Fibroblast of skin of scalp (primary cell): ENCODE measurements at places on chromosomes 3 and 15.
A peak's percentile ranks its signal among the peaks of the same experiment; 100 is the strongest.

- DNase-seq, result no peak
Measured at GRCh38 chr3:44802011-44802410, 40.4 kb downstream of the KIF15 start.

GRCh38 chr3:194364652-194365434 is 4.7 kb downstream of the LRRC15 start:
- DNase-seq, result peak; percentile 93

DNA sequence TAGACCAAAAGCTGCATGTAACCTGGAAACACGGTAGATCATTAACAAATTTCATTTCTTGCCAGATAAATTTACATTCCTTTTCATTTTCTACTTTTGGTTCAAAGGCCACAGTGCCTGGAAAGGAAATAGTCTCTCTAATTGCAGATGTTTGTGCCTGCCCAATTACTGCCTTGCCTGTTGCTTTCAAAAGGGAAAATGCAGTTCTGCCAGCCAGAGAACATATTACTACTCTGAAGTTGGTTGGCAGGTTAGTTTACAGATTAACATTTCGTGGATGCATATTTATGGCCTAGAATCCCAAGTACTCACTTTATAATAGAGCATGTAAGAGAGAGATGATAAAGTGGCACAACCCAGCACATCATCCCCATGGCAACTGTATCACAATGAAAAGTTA is 124.3 kb upstream of the LRRC3B start:
- no peak for DNase-seq

GRCh38 chr3:191366675-191367074 is 36.3 kb upstream of the UTS2B start:
- DNase-seq, result no peak

- no peak for DNase-seq
Measured at GRCh38 chr15:74470631-74471395, 9.9 kb upstream of the UBL7 start.

- no peak for DNase-seq
Measured at GRCh38 chr15:86041399-86041798, 38.3 kb upstream of the AGBL1 start.

DNA sequence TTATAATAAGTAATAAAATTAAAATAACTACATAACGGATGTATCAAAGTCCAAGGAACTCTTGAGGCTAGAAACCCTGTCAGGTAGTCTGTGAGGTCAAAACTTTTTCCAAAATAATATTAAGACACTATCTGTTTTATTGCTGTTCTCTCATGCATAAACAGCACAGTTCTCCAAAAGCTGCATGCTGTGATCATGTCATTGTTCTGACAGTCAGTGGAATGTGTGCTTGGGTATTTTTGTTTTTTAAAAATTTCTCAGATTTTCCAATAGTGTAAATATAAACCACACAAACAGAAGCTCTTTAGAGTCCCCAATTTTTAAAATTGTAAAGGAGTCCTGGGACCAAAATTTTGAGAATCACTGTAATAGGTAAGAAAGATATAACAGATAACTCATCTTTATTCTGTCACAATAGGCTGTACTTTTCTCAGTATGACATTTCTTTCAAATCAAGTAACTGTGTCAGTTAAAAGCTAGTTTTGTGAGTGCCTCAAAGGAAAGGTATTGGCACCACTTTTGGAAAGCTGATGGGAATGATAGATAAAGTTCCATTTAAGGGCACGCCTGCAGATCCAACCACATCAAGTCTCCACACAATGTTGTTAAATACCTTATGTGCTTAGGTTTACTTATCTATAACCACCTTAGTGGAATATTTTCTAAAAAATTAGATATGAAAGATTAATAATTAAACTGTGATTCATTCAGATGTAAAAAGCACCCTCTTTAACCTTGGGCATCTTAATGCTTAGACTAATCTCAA is 49.3 kb downstream of the CEP152 start:
- no peak for DNase-seq

- DNase-seq, result no peak
Measured at GRCh38 chr3:190210608-190211007, 89.9 kb upstream of the P3H2 start.

GRCh38 chr15:29140475-29141307 is 128.9 kb downstream of the NSMCE3 start:
- DNase-seq, result no peak

DNA sequence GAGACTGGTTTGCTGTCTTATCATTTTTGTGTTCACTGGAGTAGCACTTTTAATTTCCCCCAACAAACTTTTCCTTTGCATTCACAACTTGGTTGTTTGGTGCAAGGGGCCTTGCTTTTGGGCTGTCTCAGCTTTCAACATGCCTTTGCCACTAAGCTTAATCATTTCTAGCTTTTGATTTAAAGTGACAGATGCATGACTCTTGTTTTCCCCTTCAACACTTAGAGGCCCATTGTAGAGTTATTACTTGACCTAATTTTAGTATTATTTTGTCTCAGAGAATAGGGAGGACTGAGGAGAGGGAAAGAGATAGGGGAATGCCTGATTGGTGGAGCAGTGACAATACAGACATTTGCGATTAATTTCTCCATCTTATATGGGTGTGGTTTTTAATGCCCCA is 340.1 kb upstream of the MANF start:
- no peak for DNase-seq

GRCh38 chr3:110738531-110738930 is 333.1 kb upstream of the NECTIN3 start:
- no peak for DNase-seq

DNA sequence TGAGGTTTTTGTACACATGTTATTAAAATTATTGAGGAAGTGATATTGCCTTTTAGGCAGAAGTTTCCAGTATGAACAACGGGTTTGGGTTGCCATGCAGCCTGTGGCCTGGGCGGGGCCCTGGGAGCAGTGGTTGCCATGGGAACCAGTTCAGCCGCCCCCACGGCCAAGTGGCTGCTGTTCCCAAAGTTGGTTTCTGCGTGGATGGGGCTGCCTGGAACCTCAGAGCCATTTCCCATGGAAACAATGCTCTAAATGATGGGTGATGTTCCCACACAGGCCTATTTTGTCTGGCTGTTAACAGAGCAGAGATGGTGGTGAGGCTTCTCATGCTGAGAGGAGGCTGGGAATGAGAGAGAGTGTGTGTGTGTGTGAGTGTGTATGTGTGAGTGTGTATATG is 19.5 kb downstream of the MRAS start:
- no peak for DNase-seq

GRCh38 chr3:63911509-63911872 is 692 bp downstream of the SCAANT1 start:
- no peak for DNase-seq

GRCh38 chr3:194809382-194809781 is 123.7 kb downstream of the FAM43A start:
- DNase-seq, result no peak

DNA sequence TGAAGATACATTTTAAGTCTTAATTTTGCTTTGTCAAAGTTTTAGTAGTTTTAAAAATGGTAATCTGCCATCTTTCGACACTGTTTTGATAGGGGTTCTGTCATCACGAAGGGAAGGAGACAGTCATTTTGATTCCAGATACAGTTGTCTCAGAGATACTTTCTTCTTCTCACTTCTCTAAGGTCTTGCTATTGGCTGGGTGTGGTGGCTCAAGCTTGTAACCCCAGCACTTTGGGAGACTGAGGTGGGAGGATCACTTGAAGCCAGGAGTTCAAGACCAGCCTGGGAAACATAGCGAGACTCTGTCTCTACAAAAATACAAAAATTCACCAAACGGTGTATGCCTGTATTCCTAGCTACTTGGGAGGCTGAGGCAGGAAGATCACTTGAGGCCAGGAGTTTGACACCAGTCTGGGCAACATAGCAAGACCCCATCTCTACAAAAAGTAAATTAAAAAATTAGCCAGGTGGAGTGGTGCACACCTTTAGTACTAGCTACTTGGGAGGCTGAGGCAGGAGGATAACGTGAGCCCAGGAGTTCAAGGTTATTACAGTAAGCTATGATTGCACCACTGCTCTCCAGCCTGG is 3.3 kb downstream of the RAB8B start:
- DNase-seq, result no peak

- no peak for DNase-seq
Measured at GRCh38 chr3:69847303-69847702, 108.0 kb downstream of the MITF start.

DNA sequence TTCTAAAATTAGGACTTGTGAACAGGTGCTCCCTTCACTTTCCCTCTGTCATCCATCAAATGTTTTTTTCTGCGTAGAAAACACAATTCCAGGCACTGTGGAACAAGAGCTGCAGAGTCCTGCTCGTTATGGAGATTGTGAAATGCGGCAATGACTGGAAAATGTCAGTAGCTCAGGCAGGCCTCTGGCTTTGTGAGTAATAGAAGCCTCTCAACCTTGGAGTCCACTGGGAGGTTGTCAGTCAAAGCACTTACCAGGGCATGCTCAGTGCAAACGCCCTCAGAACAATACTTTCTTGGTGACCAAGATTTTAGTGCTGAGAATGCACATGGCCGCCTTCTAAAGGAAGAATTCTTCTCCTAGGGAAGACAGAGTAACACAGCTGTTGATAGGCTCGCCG is 26.7 kb upstream of the MED12L start:
- no peak for DNase-seq

DNA sequence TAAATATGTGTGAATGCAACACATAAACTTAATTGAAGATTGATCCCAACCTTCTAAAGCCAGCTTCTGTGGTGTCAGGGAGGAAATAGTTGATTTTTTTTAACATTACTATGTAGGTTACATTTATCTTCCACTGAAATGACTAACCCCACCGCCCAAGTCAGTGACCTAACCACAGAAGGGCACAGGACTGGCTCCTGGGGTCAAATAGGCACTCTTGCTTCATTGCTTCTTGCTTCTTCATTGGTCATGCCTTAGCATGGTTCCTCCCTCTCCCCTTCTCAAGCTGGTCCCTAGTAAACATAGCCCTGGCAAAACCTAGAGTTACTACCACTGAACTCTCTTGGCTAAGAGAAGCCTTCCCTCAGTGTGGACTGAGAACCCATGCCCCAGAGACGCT is 12.3 kb downstream of the EIF1B start:
- DNase-seq, result no peak

DNA sequence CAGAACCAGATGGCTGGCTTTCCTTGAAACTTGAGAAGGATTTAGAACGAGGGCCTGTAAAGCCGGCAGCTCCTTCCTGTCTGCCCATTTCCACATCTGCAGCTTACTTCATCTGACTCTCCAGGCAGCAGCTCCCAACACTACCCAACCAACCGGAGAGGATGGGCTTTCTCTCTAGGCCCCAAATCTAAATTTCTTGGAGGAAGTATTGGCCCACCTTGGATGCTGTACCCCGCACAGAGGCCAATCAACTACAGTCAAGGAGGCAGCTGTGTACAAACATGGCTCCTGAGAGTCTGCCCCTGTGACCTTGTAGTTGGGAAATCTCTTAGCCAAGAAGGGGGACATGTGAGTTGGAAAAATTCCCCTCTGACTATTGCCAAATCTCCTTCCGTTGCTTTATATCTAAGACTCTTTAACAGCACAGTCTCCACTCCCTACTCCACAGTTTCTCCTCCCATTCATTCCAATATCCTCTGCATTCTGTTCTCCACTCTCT is 8.0 kb upstream of the ACAP2 start:
- DNase-seq, result peak; percentile 13

GRCh38 chr15:29087521-29088285 is 181.9 kb downstream of the NSMCE3 start:
- DNase-seq, result no peak

DNA sequence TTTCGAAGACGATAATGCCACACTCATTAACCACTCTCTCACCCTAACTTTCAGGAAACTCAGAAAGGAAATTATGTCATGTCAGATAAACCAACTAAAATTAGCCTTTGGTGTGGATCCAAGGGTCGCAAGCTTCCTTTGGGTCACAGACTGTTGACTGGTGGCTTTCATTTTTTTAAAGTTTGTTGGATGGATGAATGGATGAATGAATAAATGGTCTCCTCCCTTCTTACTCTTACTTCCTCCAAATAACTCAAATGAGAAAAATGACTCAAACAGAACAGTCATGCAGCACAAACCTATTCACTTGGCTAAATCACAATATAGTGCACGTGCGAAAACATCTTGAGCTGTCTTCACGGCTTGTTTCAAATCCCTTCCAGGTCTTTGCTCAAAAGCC is 82.9 kb upstream of the HACD2 start:
- DNase-seq, result no peak

GRCh38 chr15:48645558-48646330 is at the start of gene FBN1:
Gene FBN1, minus strand, starts transcription at chr15:48645709. Its CDS starts 940 bp downstream, at chr15:48644769.
- DNase-seq, result peak; percentile 96

DNA sequence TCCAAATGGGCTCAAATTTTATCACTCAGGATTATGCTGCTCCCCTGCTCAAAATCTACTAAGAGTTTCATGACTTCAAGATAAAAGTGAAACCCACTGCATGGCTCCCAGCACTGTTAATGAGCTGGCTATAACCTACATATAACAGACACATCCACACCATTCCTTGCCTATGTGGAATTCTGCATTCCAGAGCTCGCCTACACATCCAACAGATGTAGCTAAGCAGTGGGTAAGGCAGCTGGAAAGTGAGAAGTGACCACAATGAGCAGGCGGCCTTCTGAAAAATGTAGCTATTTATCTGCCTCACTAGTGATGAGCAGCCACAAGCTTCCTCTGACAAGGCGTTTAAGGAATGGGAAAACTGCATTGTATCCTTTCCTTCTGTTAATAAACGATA is 92.0 kb upstream of the TRIM42 start:
- peak; percentile 77 for DNase-seq

- no peak for DNase-seq
Measured at GRCh38 chr3:191441687-191442086, 19.3 kb upstream of the PYDC2 start.

DNA sequence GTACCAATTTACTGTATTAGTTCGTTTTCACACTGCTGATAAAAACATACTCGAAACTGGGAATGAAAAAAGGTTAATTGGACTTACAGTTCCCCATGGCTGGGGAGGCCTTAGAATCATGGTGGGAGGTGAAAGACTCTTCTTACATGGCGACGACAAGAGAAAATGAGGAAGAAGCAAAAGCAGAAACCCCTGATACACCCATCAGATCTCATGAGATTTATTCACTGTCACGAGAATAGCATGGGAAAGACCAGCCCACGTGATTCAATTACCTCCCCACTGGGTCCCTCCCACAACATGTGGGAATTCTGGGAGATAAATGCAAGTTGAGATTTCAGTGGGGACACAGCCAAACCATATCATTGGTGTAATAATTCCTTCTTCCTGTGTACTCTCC is 69.6 kb downstream of the C3orf20 start:
- DNase-seq, result no peak

DNA sequence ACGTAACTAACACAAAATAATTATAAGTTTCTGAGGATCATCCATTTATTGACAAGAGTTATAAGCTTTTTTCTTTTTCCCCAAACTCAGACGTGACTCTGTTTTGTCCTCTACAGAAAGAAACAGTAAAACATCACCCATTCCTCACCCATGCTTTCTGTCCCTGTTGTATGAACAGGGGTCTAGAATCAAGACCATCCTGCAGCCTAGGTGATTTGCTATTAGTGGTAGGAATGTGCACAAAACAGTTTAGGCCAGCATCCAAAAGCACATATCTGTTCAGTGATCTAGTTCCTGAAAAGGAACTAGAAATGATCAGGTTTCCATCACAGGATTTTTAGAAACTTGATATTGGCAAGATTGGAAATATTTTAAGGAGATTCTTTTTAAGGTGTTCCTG is 527.6 kb downstream of the SOX2 start:
- DNase-seq, result no peak

GRCh38 chr3:46932455-46933225 is 43.9 kb downstream of the CCDC12 start:
- no peak for DNase-seq

- DNase-seq, result no peak
Measured at GRCh38 chr3:126678693-126679317, 23.9 kb upstream of the TXNRD3 start.

GRCh38 chr3:69669070-69669469 is 70.2 kb upstream of the MITF start:
- DNase-seq, result peak; percentile 47

- DNase-seq, result peak; percentile 21
Measured at GRCh38 chr3:10867384-10867783, 51.4 kb downstream of the SLC6A11 start.
